Endodermal cell (in vitro differentiated cells): ENCODE measurements at places on chromosomes 12 and 14. TPM values are rescaled to one million over a fixed set of nuclear protein-coding genes. Genes with fewer than 3 reads are reported as not detected.

- no peak for DNase-seq
Measured at GRCh38 chr14:30994681-30995620, 30.5 kb upstream of the AP4S1 start.

GRCh38 chr14:104139460-104140212, 1.2 kb downstream of the KIF26A start:
- peak; percentile 53 for DNase-seq

- no peak for DNase-seq
Measured at GRCh38 chr12:77725611-77726010, 105.1 kb upstream of the NAV3 start.

- no peak for DNase-seq
Measured at GRCh38 chr14:35878272-35879150, 52.4 kb downstream of the BRMS1L start.

GRCh38 chr14:67018720-67019119, 170.5 kb upstream of the GARIN2 start:
- no peak for DNase-seq

The CCDC38 gene
- 0.35 TPM in 1 of 2 replicates, not detected in the other for total RNA-seq

The PTGER2 gene
- total RNA-seq, result not detected in 2 replicates

The SAMD15 gene
- 4.1 to 4.3 TPM (median 4.2 TPM) in 3 replicates for total RNA-seq

The KLRC4 gene
- not detected in 2 replicates for total RNA-seq
